A549 (cell line): ENCODE measurements at places on chromosomes 5 and 9.

DNA sequence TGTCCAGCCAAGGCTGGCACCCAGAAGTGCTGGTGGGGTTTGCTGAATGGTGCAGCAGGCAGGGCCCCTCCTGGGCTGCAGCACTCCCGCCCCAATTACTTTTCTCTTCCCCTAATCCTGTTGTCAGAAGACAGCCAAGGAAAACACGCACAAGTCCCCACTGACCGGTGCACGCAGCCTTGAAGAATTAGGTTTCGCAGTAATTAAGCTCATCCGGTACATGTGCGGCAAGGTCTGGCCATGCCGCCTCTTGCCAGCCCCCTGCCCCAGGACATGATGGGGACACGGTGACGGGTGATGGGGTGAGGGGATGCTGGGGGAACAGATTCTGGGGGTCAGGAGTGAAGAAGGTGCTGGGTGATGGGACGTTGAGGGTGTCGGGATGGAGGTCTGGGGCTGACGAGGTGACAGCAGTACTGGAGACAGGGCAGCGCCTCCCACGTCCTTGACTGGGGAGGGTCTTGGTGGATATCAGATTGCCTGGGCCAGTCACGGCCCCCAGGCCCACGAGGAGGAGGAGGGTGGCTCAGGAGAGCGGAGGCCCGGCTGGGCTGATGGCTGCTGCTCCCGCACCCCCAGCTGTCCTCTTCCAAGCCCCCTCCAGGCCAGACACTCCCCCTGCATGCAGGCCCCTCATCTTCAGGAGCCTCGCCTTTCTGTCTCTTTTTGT is 34.9 kb downstream of the BARX1 start:
- no peak for DNase-seq

- DNase-seq, result peak; percentile 32
Measured at GRCh38 chr5:66960369-66961137, 236.0 kb downstream of the CD180 start.

- no peak for DNase-seq
Measured at GRCh38 chr9:136533775-136534157, 12.1 kb downstream of the NOTCH1 start.

DNA sequence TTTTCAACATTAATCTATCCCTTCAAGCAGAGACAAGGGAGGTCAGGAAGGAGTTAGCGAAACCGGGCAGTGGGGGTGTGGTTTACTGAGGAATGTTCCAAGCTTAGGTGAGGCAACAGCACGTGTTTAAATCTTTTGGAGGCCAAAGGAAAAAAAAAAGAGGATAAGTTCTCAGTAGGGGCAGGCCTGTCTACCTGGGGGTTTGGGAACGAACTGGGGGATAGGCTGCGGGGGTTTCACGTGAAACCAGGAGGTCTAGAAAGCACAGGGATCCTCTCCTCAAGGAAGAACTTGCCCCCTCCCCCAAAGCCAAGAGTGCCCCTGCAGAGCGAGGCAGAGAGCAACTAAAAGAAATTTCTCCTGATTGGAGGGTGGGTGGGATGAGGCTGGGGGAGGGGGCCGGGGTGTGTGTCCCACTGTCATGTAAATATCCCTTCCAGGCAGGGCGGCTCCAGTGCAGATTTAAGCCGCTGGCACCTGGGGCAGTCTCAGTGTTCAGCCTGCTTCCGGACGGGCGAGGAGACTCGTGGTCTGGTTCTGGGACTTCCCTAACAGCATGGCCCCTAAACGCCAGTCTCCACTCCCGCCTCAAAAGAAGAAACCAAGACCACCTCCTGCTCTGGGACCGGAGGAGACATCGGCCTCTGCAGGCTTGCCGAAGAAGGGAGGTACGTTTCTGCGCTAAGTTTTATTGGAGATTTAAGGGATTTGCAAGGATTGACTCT is 5.5 kb upstream of the SET start:
- DNase-seq, result peak; percentile 56

DNA sequence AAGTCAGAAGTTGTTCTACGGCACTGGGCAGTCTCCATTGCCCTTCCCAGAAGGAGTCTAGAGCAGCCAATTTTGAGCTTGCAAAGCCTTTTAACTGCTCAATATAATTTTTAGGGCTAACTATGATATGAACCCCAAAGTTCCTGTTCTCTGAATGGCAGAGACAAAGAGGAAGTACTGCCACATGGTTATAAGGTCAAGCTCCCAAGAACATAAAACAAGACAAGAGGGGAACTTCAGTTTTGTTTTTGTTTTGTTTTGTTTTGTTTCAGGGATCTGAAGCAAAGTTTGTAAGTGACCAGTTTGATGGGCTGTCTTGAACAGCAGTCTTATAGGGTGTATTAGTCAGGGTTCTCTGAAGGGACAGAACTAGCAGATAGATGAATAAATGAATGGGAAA is 11.9 kb upstream of the SMC2 start:
- no peak for DNase-seq

- DNase-seq, result no peak
Measured at GRCh38 chr9:70049672-70050271, 6.1 kb downstream of the MAMDC2 start.
